ENCODE measurements at places on chromosomes 2 and 18.

GRCh38 chr2:50221106-50221505, 810.8 kb downstream of the NRXN1 start:
- no peak for DNase-seq

- no peak for DNase-seq
Observed at GRCh38 chr2:241673797-241674725, 12.6 kb downstream of the DTYMK start.

- no peak for DNase-seq
Observed at GRCh38 chr2:239831861-239832489, 193.2 kb downstream of the NDUFA10 start.

DNA sequence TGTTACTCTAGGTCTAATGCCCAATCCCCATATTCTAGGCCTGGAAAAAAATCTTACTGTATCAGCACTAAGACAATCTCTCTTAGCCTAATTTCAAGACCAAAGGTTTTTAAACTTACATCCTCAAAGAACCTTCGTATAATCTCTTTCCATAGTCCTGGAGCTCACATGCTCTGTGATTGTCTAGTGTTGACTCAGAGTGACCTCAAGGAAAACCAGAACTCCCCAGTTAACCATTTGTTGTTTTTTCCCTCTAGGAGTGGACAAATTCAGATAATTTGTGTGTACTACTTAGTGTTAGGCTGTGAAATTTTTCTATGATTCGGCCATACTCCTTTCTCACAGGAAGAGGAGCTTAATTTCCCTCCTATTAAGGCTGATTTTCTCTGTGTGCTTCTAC, 536.1 kb downstream of the SLC4A3 start:
- no peak for DNase-seq

DNA sequence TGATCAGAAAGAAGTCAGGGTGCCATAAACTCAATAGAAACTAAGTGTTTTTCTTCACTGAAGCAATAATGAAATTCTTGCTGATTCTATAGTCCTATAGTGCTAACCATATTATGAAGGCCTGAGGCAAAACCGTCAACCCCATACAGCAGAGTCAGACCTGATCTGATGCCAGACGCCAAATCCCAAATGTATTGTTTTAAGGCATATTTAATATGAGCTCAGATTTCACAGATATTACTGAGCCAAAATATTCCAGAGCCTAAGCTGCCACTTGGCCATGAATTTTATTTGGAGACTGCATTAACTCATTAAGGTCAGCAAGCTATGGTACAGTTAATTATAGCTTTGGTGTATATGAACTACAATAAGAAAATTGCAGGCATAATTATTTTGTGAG, 53.4 kb downstream of the SCN1A start:
- no peak for DNase-seq

- DNase-seq = no peak
Observed at GRCh38 chr2:16656784-16657391, 8.7 kb downstream of the CYRIA start.

DNA sequence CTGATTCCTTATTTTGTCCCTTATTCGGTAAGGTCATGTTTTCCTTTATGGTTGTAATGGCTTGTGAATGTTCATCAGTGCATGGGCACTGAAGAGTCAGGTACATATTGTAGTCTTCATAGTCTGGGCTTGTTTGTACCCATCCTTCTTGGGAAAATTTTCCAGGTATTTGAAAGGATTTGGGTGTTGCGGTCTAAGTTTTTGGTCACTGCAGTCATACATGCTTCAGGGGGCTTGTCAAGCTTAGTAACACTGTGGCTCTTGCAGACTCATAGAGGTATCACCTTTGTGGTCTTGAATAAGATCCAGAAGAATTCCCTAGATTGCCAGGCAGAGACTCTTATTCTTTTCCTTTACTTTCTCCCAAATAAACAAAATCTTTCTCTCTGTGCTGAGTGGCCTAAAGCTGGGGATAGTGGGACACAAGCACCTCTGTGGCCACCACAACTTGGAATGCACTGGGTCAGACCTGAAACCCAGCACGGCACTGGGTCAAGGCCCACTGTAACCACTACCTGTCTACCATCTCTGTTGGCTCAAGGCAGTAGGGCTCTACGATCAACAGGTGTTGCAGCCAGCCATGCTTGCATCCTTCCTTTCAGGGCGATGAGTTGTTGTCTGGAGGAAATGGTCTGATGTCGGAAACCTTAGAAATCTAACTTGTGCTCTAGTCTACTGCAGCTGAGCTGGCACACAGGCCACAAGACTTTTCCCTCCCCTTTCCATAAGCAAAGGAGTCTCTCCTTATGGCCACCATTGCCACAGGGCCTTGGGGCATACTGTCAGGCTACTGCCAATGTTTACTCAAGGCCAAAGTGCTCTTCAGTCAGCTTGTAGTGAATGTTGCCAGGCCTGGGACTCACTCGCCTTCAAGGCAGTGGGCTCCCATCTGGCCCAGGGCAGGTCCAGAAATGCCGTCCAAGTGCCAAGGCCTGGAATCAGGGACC, 21.5 kb downstream of the IL1RN start:
- DNase-seq = no peak

DNA sequence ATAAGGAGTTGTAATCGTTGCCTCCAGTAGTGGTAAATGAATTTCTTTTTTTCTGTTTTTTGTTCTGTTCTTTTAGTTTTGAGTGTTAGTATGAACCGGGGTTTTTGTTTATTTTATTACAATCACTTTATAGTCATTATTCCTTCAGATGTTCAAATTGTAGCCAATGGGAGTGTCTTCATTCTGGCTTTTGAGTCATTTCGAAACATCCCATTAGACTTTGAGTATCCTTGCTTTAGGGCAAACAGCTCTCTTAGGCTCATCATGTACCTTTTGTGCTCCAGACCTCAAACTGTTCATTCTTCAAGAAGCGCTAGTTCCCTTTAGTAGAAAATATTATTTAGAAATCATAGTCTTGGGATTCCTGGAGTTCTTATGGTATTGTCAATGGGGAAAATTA, 54.2 kb upstream of the PAX3 start:
- no peak for DNase-seq

- no peak for DNase-seq
Observed at GRCh38 chr2:215949991-215950404, 63.4 kb downstream of the MREG start.

- no peak for DNase-seq
Observed at GRCh38 chr2:43057742-43058725, 168.4 kb downstream of the ZFP36L2 start.

DNA sequence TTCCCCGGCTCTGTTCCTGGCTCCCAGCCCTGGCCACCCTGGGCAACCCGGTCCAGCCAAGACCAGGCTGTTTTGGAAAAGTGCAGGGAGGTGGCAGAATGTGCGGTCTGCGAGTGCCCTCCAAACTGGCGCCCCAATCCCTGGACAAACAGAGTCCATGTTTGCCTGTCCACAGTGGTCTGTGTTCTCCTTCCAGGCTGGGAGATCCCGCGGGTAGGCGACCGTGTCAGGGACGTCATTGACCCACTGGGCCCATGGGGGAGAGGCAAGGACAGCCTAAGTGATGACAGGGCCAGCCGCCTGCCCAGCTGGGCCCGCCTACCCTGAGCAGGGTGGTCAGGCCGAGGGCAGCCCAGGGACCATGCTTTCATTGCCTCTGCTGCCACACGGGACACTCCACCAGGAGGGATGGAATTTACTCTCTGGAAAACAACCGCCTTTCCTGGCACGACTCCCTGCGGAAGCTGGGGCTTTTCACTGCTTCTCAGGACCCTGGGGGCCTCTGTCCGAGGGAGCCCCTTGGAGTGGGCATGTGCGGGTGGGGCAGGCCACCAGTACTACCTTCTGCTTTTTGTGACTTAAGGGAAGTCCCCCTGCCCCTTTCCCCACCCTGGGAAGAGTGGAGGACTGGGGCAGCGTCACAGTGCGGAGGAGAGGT, 20.1 kb downstream of the CYP26B1 start:
- no peak for DNase-seq

DNA sequence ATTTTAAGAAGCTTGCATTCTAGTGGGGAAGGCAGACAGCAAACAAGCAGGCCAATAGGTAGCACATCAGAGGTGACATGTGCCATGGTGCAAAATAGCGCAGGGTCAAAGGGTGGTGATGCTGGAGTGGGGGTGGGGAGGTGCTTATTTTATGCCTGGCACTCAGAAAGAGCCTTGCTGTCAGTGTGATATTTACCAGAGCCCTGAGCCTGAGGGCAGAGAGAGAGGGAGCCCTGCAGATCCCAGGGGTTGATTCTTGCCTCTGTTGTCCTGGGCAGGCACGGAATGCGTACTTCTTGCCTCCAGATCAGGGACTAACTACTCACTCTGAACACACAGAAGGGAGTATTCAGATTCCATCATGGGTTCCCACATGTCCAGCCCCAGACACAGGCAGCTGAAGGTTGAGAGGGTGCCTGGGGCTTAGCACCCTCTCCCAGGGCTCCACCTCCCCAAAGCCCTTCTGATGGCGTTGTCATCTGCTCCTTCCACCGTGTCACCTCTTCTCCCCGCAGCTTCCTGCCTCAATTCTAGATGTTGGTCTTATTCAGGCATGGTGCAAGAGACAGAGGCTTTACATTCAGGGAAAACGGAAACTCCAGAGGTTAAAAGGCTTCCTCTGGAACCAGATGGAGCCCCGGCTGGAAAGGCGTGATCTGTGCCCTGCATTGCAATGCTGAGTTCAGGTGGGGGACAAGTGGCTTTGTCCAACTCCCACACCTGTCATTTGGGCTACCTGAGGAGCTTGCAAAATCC, 252.3 kb downstream of the HAUS1 start:
- DNase-seq = no peak

DNA sequence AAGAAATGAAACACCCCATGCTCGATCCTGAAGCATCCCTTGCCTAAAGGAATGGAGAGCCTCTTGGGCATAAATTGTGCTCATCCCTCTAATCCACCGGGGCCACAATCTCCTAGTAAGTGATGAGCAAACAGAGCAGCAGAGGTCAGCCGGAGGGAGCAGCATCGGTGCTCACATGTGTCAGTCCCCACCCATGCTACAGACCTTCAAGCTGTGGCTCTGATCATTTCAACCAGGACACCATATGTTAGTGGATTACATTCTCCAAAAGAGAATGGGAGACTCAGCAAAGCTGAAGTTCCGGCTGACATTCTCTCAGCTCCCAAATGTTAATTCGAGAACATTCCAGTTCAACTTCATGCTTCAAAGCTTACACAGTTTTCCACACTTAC, 75.6 kb downstream of the AAK1 start:
- DNase-seq = no peak

DNA sequence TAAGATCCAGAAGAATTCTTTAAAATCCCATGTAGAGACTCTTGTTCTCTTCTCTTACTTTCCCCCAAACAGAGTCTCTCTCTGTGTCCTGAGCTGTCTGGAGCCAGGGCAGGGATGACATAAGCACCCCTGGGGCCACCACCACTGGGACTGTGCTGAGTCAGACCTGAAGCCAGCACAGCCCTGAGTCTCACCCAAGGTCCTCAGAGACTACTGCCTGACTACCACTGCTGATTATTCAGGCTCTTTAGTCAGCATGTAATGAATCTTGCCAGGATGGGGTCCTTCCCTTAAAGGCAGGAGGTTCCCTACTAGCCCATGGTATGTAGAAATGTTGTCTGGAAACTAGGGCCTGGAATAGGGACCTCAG, 34.9 kb upstream of the DYNC1I2 start:
- DNase-seq = no peak

GRCh38 chr2:196219671-196220070, 48.3 kb upstream of the STK17B start:
- no peak for DNase-seq

DNA sequence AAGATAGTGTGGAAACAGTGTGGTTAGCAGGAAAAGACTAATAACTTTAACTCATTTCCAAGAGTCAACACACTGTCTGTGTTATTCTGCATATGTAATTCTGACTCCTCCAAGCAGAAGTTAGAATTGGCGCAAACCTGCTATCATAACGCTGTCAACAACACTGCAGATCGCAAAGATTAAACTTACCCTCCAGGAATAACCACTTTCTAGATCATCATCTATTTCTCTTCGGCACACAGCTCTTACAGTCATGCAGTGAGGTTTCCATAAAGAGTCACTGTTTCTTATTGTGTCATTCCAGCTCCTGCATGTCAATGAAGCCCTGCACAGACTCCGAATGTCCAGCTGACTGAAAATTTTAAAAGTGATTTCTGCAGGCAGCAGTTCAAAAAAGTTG, 2.4 kb downstream of the FBXO48 start:
- no peak for DNase-seq

DNA sequence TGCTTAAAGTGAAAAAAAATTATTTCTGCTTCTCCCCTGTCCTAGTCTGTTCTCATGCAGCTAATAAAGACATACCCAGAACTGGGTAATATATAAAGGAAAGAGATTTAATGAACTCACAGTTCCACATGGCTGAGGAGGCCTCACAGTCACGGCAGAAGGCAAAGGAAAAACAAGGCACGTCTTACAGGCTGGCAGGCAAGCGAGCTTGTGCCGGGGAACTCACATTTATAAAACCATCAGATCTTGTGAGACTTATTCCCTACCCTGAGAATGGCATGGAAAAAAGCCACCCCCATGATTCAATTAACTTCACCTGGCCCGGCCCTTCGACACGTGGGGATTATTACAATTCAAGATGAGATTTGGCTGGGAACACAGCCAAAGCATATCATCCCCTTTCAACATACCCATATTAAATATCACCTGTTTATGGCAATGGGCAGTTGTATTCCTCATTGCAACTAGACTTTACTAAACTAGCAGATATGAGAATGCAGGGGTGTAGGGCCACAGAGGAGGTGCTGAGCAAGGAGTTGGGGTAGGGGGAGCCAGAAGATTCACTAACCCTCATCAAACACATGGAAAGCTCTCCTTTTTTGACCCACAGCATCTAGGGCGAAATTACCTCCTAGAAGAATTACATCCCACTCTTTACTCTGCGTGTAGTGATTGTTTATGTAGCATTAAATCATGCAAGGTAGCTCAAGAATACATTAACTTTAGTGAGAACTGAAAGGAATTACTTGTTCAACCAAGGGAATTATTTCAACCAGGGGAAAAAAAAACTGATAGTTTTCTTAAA, 183.3 kb upstream of the DOK6 start:
- DNase-seq = no peak

DNA sequence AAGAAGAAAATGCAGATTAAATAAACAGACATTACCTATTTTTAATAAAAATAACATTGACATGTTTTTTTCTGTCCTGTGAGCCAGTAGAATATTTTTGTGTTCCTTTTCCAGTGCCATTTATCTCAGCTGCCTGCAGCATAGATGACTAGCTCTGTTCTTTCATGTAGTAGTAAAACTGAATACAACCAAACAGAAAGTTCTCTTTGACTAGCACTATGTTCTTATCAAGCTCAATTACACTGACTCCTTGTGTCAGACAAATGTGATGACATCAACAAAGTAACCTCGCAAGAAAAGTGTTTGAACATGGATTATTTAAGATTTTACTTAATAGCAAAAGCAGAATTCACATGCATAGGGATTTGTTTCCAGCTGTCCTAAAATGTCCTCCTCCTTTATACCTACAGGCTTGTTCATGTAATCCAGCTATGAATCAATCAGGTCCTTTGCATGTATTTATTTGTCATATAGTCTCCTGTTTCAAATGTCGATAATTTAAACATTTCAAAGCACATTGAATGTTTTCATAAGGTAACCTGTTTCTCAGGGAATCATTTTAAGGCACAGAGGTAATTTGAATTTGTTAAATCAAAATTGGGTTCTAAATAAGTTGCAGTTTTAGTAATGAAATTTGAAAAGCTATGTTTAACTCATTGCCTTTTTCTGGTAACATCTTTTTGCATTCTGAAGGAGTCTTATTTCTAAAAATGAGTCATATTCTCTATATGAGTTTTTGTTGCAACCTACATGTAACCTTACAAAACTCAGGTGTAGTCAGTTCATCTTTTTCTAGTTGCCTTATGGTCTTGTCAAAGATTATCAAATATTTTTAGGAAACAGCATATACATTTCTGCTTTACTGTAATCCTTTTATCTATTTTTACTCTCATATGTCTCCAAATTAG, 215.3 kb upstream of the GULP1 start:
- DNase-seq = no peak
